ENCODE measurements at places on chromosomes 7 and 10.

DNA sequence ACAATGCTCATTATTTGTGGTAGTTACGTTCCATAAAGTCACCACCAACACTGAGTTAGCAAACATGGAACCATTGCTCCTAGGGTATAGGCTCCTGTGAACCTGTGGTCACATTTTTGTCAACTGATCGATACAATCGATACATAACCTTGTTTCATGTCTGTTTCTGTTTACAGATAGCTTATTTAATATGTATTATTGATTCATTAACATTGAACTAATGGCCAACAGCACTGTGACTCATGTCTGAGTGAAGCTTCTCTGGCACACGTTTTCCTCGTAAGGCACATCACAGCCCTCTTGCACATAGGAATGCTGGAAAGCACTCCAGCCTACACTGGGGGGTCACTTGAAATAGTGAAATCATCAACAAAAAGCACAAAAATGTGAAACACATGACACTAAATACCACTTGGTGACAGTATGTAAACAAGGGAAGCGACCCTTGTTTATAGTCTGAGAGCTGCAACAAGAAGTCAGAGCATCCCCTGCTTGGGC lies 27.0 kb downstream of the GHRHR start:
- no peak for DNase-seq

DNA sequence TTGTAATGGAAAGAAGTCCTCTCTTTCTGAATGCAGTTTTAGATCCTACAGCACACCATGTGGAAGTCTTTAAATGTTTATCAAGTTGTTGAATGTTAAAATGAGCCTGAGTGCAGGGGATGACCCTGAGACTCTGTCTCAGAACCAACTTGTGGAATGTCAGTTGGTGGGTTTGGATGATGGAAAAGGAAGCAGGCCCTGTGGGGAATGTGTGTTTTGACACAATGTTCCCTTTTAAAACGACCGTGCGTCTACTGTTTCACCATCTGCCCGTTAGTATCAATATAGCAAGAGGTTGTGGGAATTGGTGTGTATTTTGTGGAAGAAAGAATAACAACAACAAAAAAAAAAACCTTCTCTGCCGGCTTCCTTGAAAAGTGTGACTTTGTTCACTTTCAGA lies 8.3 kb downstream of the DYNC1I1 start:
- DNase-seq, result no peak

DNA sequence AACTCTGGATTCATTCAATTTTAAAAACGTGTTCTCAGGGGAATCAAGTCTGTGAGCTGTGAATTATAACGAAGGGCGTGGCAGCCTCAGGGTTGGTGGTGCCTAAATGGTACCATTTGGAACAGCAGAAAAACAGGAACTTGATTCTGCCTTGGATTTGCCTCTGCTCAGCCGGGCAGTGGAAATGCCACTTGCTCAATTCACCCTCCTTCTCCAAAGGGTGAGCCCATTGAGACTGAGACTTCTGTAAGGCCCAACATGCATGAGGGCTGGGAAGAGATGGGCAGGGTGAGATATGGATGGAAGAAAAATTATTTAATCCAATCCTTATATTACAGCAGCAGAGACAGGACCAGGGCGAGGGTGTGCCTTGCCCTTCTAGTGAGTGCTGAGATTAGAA lies 107.1 kb upstream of the HABP2 start:
- no peak for DNase-seq

- DNase-seq, result no peak
Measured at GRCh38 chr7:109821156-109821555, 1251.5 kb downstream of the DNAJB9 start.

DNA sequence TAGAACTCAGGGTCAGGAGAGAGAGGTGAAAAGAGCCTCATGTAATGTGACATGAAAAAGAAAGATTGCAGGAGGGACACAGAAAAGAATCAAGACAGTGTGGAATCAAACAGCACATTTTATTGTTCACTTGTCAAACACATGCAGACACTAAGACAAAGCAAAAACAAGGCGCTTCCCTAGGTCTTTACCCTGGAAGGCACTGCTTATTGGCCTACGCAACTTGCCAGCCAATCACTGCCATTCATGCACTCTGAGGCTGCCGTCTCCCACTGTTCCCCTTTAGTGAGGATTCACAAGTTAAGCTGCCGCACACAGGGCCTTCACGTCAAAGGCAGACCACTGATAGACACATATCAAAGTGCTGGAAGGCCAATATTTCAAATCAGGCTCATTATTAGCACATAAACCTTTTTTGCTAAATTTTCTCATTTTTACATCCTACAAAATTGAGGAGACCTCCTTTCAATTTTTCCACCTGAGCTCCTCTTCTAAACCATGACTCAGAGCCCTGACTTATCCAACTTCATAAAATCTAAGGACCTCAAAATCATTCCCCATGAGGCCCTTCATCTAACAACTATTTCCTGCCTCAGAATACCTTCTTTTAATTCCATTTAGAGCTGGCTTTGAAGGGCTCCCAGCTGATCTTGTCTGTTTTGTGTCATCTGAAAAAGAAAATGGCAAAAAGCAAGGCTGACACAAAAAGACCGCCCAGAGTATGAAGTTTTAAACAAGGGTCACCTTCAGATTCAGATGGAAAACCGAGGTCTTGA lies 149.4 kb downstream of the CHCHD3 start:
- DNase-seq, result no peak

DNA sequence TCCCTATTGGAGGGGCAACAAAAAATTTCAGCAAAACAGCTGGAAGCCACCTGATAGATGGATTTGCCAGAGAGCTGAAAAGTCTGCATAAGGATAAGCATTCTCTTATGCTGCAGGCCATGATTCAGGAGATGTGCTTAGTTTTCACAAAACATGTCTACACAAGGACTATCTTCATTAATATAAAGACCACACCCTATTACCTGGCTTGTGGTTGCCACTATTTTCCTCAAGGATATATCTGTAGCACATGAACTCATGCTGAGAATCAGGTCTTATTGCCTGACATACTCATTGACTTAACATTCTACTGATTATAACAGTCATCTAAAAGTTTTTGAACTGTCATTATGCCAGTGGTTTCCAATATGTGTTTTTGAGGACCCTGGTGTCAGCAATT lies 7.1 kb upstream of the COL17A1 start:
- no peak for DNase-seq

- no peak for DNase-seq
Measured at GRCh38 chr7:44306606-44307005, 18.8 kb downstream of the CAMK2B start.

GRCh38 chr10:128865436-128866195 lies 601.4 kb upstream of the MGMT start:
- DNase-seq, result no peak

DNA sequence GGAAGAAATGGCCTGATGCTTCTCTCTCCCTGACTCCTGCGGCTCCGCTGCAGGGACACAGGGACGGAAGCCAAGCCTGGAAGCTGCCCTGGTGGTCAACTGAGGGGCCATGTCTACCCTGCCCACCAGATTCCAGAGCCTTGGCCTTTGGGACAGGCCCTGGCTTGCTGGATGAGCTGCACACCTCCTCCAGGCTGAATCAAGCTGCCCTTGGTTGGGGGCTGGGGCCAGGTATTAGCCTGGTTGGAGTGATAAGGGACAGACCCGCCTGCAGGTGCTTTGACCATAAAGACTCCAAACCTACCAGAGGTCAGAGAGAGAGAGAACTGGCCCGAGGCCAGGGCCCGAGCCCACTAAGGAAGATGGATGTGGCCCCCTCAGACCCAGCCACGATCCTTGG lies 30.1 kb downstream of the CRHR2 start:
- no peak for DNase-seq

- DNase-seq, result no peak
Measured at GRCh38 chr7:159140170-159140910, 4.3 kb downstream of the VIPR2 start.

- no peak for DNase-seq
Measured at GRCh38 chr7:130322615-130323014, 22.0 kb upstream of the CPA5 start.

- no peak for DNase-seq
Measured at GRCh38 chr10:14190702-14191101, 140.0 kb downstream of the FRMD4A start.

- no peak for DNase-seq
Measured at GRCh38 chr10:48193556-48193955, 80.9 kb downstream of the FRMPD2 start.

- no peak for DNase-seq
Measured at GRCh38 chr7:44277391-44277790, 48.0 kb downstream of the CAMK2B start.

GRCh38 chr7:98086281-98086718 lies 20.4 kb upstream of the LMTK2 start:
- DNase-seq, result no peak

DNA sequence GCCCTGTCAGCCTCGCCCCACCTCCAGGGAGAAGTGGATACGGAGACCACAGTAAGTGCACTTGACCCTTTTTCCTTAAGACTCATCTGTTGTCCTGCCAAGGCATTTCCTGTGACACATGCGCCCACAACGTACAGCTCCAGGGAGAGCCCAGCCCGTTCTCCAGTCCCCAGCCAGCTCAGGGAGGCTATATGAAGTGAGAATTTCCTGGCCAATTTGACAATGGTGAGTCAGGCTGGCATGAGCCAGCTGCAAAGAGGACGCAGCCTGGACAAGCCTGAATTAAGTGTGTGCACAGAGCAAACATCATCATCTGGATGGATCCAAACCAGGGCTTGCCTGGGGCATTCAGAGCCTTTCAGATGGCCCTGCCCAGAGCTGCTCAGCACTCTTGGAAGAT lies 244.8 kb downstream of the KCNMA1 start:
- peak; percentile 84 for DNase-seq

DNA sequence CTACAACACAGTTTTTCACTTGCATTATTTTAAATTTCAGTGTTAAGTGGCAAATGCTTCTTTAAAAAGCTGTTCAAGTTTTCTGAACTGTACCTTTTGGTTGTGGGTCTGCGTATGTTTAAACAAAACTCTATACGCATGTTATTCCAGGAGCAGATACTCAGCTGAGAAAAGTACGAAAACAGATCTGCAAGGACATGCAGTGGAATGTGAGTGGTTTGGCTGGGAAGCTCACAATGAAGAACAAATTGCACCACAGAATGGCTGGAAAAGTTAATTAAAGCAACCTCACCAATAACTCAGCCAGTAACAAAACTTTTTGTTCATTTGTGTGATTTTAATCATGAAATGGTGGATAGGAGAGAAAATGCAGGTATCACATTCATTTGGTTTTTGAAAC lies 17.6 kb downstream of the GLI3 start:
- DNase-seq, result no peak

GRCh38 chr10:112585126-112585525 lies 138.1 kb downstream of the VTI1A start:
- DNase-seq, result no peak

- no peak for DNase-seq
Measured at GRCh38 chr7:26965724-26966123, 101.3 kb upstream of the SKAP2 start.

- DNase-seq, result no peak
Measured at GRCh38 chr10:130024779-130025325, 60.8 kb upstream of the EBF3 start.

- no peak for DNase-seq
Measured at GRCh38 chr7:102978284-102978683, 65.5 kb downstream of the LRRC17 start.

- no peak for DNase-seq
Measured at GRCh38 chr10:98235846-98236245, 32.1 kb downstream of the LOXL4 start.

GRCh38 chr7:29243910-29244655 lies 49.5 kb downstream of the CHN2 start:
- DNase-seq, result no peak

DNA sequence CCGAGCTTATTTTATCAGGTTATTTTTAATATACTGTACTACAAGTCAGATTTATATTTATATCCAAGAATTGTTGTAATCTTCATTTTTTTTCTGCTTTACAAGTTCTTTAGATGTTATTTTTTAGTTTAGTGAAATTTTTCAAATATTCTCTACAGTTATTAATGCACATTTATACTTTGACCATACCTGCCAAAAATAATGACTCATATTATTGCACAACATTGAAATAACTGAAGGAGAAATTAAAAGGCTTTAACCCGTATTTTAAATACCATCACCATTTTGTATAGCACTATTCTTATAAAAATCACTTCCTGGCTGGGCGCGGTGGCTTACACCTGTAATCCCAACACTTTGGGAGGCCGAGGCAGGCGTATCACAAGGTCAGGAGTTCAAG lies 278.5 kb downstream of the BICC1 start:
- DNase-seq, result no peak

GRCh38 chr10:71694567-71694968 lies 25.0 kb downstream of the C10orf105 start:
- DNase-seq, result no peak

GRCh38 chr7:140023728-140024127 lies 39.0 kb downstream of the PARP12 start:
- no peak for DNase-seq

DNA sequence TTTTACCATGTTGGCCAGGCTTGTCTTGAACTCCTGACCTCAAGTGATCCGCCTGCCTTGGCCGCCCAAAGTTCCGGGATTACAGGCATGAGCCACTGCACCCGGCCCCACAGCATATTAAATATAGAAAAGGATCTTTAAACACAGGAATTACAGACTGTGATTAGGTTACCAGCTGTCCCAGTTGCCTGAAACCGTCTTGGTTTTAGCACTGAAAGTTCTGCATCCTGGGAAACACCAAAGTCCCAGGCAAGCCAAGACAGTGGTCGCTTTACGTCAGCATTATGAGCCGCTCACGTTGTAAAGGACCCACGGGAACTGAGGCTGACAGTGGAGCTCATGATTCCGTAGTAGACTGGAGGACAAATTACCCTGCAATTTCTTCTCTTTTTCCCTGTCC lies 69.0 kb upstream of the FAM180A start:
- no peak for DNase-seq

DNA sequence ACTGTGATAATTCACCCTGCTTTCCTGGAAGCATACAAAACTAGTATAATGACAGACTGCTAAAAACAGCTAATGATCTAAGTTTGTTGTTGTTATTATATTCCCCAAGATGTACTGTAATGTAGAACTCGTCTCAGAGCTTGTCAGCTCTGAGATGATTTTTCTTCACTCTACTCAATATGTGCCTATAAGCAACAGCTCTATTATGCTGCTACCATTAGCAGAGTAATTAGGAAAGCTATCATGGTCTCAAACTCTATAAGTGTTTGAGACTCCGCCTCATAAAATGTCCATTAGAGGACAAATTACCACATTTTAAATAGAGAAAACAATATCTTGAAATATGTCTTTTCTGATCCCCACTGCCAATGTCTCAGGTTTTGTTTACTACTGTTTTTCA lies 476.5 kb upstream of the PCDH15 start:
- DNase-seq, result no peak

DNA sequence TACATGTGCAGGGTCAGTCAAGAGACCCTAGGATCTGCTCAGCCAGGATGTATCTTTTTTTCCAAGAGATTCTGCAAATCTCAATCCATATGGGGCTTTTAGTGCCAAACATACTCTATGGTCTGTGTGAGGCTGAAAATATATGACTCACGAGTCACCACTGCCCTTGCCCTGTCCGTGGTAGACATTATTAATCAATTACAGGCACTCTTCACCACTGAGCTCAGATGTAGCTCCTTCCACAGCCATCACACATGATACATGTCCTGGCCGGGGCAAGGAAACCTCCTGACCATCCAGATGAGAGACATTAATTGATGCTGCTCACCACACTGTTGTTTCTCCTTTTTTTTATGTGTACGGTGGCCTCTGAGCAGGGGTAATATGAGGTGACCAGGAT lies 90.2 kb upstream of the RET start:
- DNase-seq, result no peak

GRCh38 chr7:122532406-122533269 lies 166.3 kb downstream of the RNF133 start:
- no peak for DNase-seq
